NCI-H226 (cell line): ENCODE measurements at places on chromosomes 2 and 18.

GRCh38 chr18:46260016-46260878 is 156.1 kb downstream of the HAUS1 start:
- peak; percentile 11 for DNase-seq

- no peak for DNase-seq
Observed at GRCh38 chr2:158211502-158211901, 109.8 kb downstream of the UPP2 start.

GRCh38 chr2:65121-65520 is 18.8 kb upstream of the FAM110C start:
- DNase-seq: no peak

- DNase-seq: no peak
Observed at GRCh38 chr18:74682141-74682990, 84.7 kb downstream of the ZNF407 start.

GRCh38 chr2:157443795-157444640 is at the start of gene CYTIP:
Gene CYTIP (minus strand): TSS chr2:157444089. CDS start chr2:157444020, 69 bp downstream.
- no peak for DNase-seq

GRCh38 chr2:11602563-11603204 is 67.3 kb downstream of the NTSR2 start:
- DNase-seq: no peak

- peak; percentile 88 for DNase-seq
Observed at GRCh38 chr2:29123617-29124349, 8.6 kb downstream of the CLIP4 start.

GRCh38 chr2:49914281-49914680 is 760.0 kb upstream of the FSHR start:
- no peak for DNase-seq

DNA sequence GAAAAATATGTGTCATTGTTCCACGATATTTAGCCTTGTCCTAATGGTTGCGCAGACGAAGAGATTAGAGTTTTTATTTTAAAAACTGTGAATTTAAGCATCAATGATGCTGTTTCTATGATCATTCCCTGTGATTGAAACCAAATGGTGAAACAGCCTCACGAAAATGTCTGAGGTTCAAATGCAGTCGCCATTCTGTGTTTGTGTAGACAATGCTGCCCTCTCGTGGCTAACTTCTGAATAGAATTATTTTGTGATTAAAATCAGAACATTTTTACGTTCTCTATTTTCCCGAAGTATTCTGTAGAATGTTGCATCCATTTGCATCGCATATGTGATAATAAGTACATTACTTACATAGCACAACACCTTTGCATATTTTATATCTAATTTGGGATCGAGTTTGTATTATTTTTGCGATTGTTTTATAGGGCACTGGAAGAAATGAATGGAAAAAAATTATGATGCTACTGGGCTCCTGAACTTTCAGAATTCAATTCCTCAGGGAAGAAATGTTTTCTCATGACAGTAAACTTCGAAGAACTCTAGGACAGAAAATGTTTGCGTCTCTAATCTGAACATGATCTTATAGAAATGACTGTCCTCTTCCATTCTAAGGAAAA is 54.8 kb upstream of the CREB1 start:
- DNase-seq: no peak

DNA sequence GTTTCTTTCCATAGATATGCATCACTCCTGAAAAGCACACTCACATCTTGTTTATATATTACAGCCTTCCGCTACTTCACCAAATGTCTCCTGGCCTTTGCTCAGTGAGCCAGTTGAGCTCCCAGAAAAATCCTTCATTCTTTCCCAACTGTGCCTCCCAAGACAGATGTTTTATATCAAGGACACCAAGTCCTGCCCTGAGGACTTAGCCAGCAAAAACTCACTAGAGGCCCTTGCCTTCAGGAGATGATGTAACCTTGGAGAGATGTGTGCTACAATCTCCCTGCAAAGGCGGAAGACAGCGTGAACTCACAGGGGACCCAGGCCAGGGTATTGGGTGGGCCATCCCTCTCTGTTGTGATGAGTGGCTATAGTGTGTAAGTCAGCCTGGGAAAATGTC is 86.1 kb upstream of the CTAGE1 start:
- no peak for DNase-seq

- DNase-seq: no peak
Observed at GRCh38 chr2:157787364-157787938, 88.7 kb downstream of the ACVR1 start.

DNA sequence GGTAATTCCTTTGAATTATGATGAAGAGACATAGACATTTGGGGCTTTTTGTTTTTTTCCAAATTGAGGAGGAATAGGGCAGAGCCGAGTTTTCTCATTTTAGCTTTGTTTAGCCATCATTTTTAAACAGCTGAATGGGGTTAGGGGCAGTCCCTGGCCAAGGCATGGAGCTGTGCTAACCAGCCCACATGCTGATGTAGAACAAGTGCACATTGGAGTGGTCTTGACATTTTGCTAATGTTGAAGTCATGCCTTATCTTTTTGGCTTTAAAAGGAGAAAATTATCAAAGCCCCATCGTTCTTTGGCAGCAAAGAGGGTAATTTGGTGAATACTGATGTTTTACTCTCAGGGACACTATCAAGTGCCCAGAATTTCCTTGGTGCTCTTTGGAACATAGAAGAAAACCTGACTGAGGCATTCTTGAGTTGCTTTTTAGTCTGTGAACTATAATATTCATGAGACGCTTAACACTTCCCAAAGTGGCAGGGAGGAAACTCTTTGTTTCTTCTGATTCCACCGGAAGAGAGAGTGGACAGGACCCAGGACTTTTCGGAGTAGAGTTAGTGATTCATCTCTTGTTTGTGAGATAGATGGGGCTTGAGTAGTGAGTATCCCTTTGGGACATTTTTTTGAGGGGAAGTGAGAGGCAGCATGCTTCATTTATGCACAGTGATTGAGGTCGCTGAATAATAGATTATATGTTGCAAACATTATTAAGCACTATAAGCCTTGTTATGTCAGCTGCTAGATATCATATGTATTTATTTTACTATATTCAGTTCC is 45.0 kb downstream of the MTA3 start:
- DNase-seq: no peak

DNA sequence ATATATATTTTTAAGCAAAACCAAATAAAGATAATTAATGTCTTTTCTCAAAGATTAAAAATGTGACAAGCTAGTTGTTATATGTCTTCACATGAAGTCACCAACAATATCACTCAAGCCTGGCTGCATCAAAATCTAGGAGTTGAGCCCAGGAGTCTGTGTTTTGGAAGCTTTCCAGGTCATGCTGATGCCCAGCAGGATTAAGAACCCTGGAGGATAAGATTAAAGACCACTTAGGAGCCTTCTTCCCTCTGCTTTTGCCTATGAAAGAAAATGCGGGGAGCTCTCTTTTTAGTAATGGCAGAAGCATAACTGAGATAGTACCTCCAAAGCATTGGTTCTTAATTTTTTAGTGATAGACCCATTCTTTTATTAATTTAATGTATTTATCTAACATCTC is 157.4 kb downstream of the ASXL3 start:
- no peak for DNase-seq

- no peak for DNase-seq
Observed at GRCh38 chr2:201135386-201135785, 19.4 kb downstream of the CFLAR start.

DNA sequence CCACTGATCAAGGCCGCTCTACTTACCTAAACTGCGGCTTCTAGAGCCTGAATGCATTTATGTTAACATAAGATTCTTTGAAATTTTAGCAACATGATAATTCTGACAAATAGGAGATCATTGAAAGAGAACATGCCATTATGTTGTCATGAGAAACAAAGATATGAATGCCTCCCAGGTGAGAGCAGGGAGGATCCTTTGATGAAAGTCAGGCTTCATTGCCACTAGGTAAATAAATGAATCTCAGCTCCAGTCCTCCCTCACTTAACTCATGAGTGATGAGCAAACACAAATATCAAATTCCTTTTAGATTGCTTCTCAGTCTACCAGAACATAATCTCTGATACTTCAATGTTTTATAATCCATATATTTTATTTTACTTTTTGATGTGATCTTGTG is 463.2 kb upstream of the CDH7 start:
- no peak for DNase-seq

DNA sequence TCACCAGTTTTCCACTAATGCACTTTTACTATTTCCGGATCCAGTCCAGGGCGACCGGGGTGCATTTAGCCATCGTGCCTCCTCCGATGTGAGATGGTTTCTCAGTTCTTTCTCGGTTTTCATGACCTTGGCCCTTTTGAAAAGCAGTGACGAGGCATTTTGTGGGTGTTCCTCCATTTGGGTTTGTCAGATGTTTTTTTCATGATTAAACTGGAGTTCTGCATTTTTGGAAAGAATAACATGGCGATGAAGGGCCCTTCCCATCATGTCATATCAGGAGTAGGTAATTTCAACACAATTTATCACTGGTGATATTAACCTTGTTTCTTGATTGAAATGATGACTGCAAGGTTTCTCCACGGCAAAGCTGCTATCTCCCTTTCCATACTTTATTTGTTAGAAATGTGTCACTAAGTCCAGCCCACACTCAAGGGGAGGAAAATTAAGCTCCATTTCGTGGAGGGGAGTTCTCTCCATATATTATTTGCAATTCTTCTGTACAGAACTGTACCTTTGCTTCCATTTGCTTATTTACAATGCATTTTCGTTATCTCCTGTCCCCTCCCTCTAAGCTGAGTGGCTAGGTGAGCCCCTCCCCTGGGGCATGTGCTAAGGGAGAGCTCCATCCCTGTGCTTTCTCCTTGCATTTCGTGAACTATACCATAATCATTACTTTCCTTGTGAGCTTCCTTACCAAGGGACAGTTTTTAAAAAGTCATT is 8.9 kb upstream of the KLF11 start:
- DNase-seq: no peak

DNA sequence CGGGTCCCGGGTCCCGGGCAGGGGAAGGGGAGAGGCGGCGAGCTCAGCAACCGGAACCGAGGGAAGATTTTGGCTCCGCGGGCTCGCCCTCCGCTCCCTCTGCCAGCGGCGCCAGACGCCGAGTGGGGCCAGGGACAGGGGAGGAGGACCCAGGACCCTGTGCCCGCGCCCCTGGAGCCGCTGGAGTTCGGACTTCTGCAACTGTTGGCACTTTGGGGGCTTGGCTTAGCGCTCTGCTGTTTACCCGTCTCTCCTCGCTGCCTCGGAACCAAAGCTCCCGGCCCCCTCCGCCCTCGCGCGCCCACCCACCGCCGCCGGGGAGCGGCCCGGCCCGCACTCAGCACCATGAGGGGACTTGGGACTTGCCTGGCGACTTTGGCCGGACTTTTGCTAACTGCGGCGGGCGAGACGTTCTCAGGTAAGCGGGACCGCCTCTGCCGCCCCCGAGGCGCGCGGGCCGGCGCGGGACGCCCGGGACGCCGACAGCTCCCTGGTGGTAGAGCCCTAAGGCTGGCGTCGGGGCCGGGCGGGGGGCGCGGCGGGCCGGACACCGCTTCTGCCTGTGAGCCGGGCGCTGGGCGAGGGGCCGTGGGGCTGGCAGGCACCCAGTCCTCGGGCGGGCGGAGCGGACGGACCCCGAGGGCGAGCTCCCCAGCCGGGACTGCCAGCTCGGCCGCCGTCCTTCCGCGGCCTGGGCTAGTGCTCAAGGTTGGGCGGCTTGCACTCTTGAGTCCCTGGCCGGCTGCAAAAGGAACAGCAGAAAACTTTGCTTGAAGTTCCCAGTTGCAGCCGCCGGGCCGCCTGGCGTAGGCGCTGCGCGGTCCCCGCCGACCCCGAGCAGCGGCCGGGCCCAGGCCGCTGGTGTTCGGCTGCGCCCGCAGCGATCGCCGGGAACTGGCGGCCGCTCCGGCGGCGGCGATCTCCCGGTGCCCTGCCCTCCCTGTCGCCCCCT is 634 bp downstream of the PTPRM start:
- DNase-seq: peak; percentile 22

- DNase-seq: no peak
Observed at GRCh38 chr18:8695932-8696517, 9.3 kb upstream of the MTCL1 start.

GRCh38 chr2:150259746-150260145 is 227.7 kb downstream of the RND3 start:
- DNase-seq: no peak

- DNase-seq: no peak
Observed at GRCh38 chr2:38442643-38443541, 65.8 kb upstream of the ATL2 start.

DNA sequence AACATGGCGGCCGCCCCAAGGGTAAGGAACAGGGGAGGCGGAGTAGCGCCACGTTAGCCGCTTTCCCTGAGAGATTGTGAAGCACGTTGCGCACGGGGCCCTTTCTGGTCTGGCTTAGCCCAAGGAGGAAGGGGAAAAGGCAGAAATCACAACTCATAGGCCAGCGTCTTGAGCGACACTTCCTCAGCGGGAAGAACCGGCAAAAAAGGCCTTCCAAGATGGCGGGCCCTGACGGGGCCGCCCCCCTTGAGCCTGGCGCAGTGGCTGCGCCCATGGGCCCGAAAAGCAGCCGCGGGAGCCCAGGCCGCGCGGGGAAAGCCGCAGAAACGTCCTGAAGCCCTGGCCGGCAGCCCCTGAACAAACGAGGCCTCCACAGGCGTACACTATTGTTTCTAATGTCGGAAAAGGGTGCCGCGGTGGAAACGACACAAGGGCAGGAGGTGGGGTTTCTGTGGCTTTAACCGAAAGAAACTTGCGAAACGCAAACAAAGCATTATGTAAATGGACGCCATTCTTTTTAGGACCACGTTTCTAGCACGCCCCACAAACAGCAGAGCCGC is 919 bp upstream of the PCBP1 start:
- DNase-seq: peak; percentile 64

- no peak for DNase-seq
Observed at GRCh38 chr18:27668158-27668557, 483.1 kb upstream of the CHST9 start.

- DNase-seq: no peak
Observed at GRCh38 chr2:99512181-99512591, 22.4 kb upstream of the REV1 start.
